Stomach (tissue), 19 donors: ENCODE measurements at places on chromosomes 7 and 10.
A peak's percentile ranks its signal among the peaks of the same experiment; 100 is the strongest.

DNA sequence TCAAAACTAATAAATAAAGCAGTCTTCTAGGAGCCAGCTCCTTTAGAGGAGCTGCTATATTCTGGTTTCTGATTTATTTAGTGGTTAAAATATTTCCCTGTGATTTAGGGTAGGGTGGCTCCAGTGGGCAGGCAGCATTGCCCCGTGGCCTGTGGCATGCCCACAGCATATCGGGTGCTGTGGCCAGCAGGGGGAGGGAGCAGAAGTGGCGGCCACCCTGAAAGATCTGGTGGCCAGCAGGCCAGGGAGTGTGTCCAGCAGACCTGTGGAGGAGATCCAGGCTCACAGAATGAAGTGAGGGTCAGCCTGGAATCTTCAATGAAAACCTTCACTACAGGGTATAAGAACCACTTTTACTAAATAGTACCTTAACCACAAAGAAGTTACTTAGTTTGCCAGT is 189.2 kb downstream of the TAX1BP1 start:
- no peaks in the 10 kb centered on the region for H3K36me3 ChIP-seq
- no peaks in the 10 kb centered on the region for H3K27me3 ChIP-seq
- H3K4me3 ChIP-seq, result no peak overlapping the region
- H3K27ac ChIP-seq, result no peak overlapping the region

DNA sequence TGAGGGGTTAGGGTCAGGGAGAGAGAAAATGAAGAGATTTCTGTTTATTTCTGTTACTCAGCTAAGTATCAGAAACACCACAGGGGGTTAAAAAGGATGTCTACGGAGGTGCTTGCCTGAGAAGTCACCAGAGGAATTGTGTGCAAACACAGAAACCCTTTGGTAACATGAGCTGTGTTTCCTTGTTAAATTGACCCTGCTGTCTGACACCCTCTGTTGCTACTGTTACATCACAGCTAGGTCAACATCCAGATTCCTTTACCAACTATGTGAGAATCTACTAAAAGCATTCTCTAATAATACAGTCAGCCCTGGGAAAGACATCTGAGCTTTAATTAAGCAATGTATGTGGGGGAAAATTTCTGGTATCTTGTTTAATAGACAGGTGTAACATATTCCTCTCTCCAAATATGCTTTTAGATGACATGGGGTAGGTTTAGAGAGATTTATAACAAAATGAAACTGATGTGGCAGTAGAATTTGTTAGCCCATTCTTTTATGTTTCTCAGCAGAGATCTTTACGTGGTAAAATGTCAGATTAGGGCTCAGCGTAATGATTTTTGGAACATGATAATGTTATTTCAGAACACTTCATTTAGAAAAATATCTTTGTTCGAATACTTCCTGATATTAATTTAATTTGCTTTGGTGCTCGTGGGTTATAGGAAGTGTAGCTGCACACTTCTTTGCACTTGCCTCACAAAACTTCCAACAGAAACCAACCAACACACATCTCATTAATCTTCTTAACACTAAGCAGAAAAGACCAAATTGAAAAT is 168.0 kb upstream of the AHR start:
- H3K4me1 ChIP-seq, result peaks cover 4% of the 10 kb centered on the region
- H3K27ac ChIP-seq, result peak overlapping the region; percentile 39
- H3K36me3 ChIP-seq, result no peaks in the 10 kb centered on the region
- H3K4me3 ChIP-seq, result peak overlapping the region; percentile 9
- DNase-seq, result peak; percentile 88

GRCh38 chr7:19109000-19109946 is 8.2 kb downstream of the TWIST1 start:
- no peak overlapping the region for H3K4me3 ChIP-seq
- no peaks in the 10 kb centered on the region for H3K36me3 ChIP-seq
- peaks cover 83% of the 10 kb centered on the region for H3K27me3 ChIP-seq
- DNase-seq, result no peak

- no peaks in the 10 kb centered on the region for H3K4me1 ChIP-seq
- no peak overlapping the region for H3K4me3 ChIP-seq
- no peaks in the 10 kb centered on the region for H3K27me3 ChIP-seq
These were observed 44.8 kb downstream of the CLIP2 start for GRCh38 chr7:74334030-74334429.

DNA sequence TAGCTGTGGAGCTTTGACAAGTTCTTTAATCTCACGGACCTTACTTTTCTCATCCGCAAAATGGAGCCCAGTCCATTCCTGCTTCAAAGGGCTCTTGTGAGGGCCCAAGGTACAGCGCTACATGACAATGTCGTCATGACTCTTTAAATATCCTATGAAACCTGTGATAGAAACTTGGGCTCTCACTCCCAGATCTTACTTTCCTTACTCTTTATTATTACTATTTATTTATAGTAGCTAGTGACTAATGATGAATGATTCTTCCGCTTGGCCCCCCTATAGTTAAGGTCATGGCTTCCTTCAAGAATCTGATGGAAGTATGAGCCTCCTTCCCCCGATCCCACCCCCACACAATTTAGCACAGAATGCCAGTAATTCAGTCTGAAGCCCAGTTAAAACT is 41.9 kb downstream of the RBM20 start:
- no peaks in the 10 kb centered on the region for H3K27me3 ChIP-seq
- H3K4me1 ChIP-seq, result no peaks in the 10 kb centered on the region
- no peaks in the 10 kb centered on the region for H3K36me3 ChIP-seq
- H3K27ac ChIP-seq, result no peak overlapping the region
- DNase-seq, result no peak

DNA sequence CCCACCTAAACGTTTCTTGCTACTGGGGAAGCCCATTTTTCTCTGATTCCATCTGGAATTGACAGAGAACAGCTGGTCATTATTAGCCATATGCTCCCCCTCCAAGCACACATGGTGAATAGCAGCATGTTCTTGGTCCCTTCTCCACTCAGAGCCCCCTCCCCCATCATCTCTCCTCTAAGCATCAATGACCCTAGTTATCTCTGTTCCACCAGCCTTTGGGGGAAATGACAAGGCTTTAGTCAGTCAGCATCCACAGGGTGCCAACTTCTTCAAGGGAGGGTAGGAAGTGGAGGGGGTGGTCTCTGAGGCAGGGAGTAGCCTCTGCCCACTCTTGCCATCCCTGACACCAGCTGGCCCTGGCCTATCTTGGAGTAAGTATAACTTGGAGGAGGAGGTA is 163.1 kb downstream of the UBE2H start:
- H3K27me3 ChIP-seq, result peaks cover 56% of the 10 kb centered on the region
- no peak overlapping the region for H3K27ac ChIP-seq
- no peak for DNase-seq

- no peaks in the 10 kb centered on the region for H3K36me3 ChIP-seq
- no peaks in the 10 kb centered on the region for H3K27me3 ChIP-seq
- H3K4me3 ChIP-seq, result no peak overlapping the region
- no peaks in the 10 kb centered on the region for H3K4me1 ChIP-seq
- no peak overlapping the region for H3K27ac ChIP-seq
- DNase-seq, result no peak
These were observed 201.9 kb downstream of the MALRD1 start for GRCh38 chr10:19250546-19250945.

DNA sequence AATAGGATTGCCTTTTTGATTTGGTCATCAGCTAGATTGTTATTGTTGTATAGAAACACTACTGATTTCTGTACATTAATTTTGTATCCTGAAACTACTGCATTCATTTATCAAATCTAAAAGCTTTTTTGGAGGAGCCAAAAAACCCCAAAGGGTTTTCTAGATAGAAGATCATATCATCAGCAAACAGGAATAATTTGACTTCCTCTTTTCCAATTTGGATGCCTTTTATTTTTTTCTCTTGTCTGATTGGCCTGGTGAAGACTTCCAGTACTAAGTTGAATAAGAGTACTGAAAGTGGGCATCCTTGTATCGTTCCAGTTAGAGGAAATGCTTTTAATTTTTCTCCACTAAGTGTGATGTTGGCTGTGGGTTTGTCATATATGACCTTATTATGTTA is 10.6 kb upstream of the ENTPD7 start:
- no peak overlapping the region for H3K4me3 ChIP-seq
- no peaks in the 10 kb centered on the region for H3K36me3 ChIP-seq
- H3K4me1 ChIP-seq, result no peaks in the 10 kb centered on the region
- DNase-seq, result no peak
- no peak overlapping the region for H3K27ac ChIP-seq
- no peaks in the 10 kb centered on the region for H3K27me3 ChIP-seq

- H3K27ac ChIP-seq, result no peak overlapping the region
- no peaks in the 10 kb centered on the region for H3K36me3 ChIP-seq
- H3K4me3 ChIP-seq, result no peak overlapping the region
- H3K4me1 ChIP-seq, result no peaks in the 10 kb centered on the region
- H3K27me3 ChIP-seq, result no peaks in the 10 kb centered on the region
These were observed 62.6 kb downstream of the MEST start for GRCh38 chr7:130554481-130554880.

DNA sequence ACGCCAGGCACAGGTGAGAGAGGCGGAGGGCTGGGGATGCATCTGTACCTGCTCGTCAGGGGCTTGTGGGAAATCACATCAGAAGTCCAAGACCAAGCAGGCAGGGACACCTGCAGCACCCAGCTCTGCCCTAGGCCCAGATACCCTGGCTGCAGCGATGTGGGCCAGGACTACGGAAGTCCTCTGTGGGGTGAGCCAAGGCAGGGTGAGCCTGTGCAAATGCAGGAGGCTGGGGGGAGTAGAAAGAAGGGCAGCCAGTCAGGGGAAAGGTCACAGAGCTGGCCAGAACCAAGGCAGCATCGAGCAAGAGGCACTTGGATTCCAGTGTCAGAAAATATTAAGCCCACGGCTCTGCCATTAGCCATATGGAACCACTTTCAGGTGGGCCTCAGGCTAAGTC is 85.2 kb downstream of the TNS3 start:
- no peak overlapping the region for H3K4me3 ChIP-seq
- H3K27me3 ChIP-seq, result no peaks in the 10 kb centered on the region
- no peak for DNase-seq
- H3K27ac ChIP-seq, result peak overlapping the region; percentile 46

- no peak overlapping the region for H3K4me3 ChIP-seq
- no peaks in the 10 kb centered on the region for H3K27me3 ChIP-seq
- peak; percentile 13 for DNase-seq
- no peaks in the 10 kb centered on the region for H3K4me1 ChIP-seq
- no peaks in the 10 kb centered on the region for H3K36me3 ChIP-seq
- H3K27ac ChIP-seq, result no peak overlapping the region
These were observed 81.3 kb downstream of the PRKCQ start for GRCh38 chr10:6498771-6499170.

DNA sequence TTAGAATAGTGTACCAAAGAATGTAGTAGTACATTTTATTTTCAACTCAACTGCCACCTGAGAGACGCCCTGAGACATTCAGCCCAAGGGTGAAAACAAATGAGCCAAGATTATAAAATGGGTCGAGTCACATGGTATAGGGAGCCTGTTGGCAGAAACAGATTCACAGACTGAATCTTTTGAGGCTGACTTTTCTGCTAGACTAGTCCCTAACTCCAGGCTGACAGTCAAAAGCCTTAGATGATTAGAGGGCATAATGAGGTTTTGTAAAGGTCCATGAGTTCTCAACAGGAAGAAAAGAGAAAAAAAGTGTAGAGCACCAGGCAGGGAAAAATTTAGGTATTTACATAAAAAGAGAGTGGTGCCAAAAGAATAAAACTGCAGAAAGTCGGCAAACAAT is 128.0 kb downstream of the NXPH1 start:
- no peaks in the 10 kb centered on the region for H3K27me3 ChIP-seq
- DNase-seq, result no peak
